ENCODE measurements at places on chromosomes 2 and 18. TPM values are rescaled to one million over a fixed set of nuclear protein-coding genes. Genes with fewer than 3 reads are reported as not detected.

The CMPK2 gene
- total RNA-seq = 3.3 TPM

DNA sequence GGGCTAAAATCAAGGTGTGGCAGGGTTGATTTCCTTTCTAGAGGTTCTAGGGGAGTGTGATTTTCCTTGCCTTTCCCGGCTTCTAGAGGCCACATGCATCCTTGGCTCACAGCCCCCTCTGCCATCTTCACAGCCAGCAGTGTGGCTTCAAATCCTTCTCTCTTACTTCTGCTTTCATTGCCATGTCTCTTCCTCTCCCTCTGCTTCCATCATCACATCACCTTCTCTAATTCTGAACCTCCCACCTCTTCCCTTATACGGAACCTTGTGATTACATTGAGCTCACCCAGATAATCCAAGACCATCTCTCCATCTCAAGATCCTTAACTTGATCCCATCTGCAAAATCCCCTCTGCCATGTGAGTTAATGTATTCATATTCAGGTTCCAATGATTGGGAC lies 56.2 kb upstream of the RMDN2 start:
- H3K27me3 ChIP-seq = no peaks in the 10 kb centered on the region
- H3K36me3 ChIP-seq = no peaks in the 10 kb centered on the region
- H3K4me3 ChIP-seq = no peak overlapping the region
- peaks cover 65% of the 10 kb centered on the region for H3K4me1 ChIP-seq
- no peak for DNase-seq
- H3K27ac ChIP-seq = no peak overlapping the region

The CERKL gene
- total RNA-seq = 0.17 TPM

The MPV17 gene
- total RNA-seq = 70.2 TPM

The TBR1 gene
- total RNA-seq = not detected

The MSGN1 gene
- not detected for total RNA-seq

DNA sequence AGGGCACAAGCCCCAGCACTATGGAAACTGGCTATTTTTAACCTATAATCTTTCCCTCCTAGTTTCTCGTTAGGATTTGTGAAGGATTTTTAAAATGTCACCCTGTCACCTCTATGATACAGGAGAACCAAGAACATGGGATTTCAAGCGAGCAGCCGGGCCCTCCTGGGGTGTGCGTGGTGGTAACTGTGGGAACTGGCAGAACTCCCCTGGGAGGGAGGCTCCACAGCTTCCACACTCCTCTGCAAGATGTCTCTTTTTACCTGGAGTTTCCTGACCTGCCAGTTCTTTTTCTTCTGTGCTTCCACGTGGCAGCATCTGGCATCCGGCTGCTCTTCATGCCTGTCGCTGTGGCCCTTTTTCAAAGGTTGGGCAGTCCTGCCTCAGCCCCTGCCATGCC lies 386.3 kb upstream of the MYT1L start:
- H3K4me1 ChIP-seq = no peaks in the 10 kb centered on the region
- H3K4me3 ChIP-seq = no peak overlapping the region
- H3K36me3 ChIP-seq = no peaks in the 10 kb centered on the region
- H3K27me3 ChIP-seq = no peaks in the 10 kb centered on the region
- H3K27ac ChIP-seq = no peak overlapping the region

- peaks cover 12% of the 10 kb centered on the region for H3K4me1 ChIP-seq
- H3K27ac ChIP-seq = no peak overlapping the region
- H3K36me3 ChIP-seq = no peaks in the 10 kb centered on the region
- no peaks in the 10 kb centered on the region for H3K27me3 ChIP-seq
- no peak for DNase-seq
- no peak overlapping the region for H3K4me3 ChIP-seq
These were observed 225.7 kb upstream of the SPOPL start for GRCh38 chr2:138275881-138276280.

DNA sequence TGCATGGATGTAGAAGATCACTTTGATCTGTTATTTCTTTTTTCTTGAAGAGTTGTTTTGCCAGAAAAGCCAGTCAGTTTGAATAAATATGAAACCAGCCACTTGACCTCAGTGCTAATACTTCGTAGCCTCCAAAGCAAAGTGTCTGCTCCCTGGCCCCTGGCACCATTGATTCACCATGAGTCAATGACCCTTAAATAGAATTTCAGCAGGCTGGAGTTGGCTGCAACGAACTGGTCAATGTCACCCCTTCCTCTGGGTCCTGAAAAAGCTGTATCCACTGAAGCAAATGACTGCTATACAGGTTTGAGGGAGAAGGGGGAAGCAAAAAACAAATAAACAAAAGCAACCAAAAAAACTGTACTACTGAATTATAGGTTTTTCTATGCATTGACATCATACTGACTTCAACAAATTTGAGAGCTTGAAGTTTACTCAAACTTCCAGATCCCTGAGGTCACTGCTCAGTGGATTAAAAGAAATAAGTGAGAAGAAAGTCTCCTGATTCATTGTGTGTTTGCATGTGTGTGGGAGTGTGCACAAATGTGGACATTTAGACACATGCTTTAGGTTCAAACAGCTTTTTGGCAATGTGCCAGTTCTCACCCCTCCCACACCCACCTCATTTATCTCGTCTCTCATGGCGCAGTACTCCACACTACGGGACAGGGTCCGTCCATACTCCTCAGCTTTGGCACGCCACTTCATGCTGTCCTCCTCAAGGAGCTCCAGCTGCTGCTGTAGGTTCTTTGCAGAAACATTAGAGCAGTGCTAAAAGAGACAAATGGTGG lies 58.1 kb upstream of the TTN start:
- no peaks in the 10 kb centered on the region for H3K27me3 ChIP-seq
- DNase-seq = no peak
- peaks cover 26% of the 10 kb centered on the region for H3K4me1 ChIP-seq
- H3K36me3 ChIP-seq = no peaks in the 10 kb centered on the region
- H3K27ac ChIP-seq = no peak overlapping the region
- no peak overlapping the region for H3K4me3 ChIP-seq

GRCh38 chr2:161992531-161992930 lies 81.5 kb downstream of the DPP4 start:
- no peaks in the 10 kb centered on the region for H3K4me1 ChIP-seq
- no peak overlapping the region for H3K4me3 ChIP-seq
- no peaks in the 10 kb centered on the region for H3K27me3 ChIP-seq

The KLHL30 gene
- total RNA-seq = 1.2 TPM

The C2orf66 gene
- total RNA-seq = not detected

All from esophagus muscularis mucosa (tissue), 4 donors.